ENCODE measurements at places on chromosomes 3 and 15. TPM values are rescaled to one million over a fixed set of nuclear protein-coding genes. Genes with fewer than 3 reads are reported as not detected.

DNA sequence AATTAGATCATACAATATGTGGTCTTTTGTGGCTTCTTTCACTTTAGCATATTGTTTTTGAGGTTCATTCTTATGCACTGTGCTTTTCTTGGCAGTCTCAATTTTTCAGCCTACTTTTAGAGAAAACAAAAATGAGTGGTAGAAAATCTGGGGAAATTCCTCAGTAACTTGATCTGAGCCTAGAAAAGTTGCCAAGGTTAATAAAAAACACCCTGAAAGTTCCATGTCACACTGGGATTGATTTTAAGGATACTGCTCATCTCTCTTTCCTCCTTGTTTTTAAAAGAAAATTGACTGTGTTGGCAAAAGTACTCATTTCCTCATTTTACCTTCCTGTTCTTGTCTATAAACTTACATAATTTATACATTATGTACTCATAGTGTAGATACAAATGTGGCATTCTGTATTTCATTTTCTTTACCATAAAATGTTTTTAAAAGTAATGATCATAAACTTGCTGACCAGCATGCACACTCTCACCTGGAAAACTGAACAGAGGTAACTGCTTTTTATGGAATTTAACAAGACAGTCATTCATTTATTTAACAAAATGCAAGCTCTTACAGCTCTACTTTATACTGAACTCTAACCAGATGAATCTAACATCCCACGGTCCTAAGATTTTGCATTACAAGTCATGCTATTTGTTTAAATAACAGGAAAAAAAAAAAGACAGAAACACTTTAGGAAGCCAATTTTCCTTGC, 28.6 kb upstream of the SH3BP5 start:
- peak; percentile 49 for DNase-seq

- DNase-seq: no peak
Observed at GRCh38 chr3:4889896-4890295, 89.3 kb upstream of the BHLHE40 start.

Gene NT5DC2
- total RNA-seq: 104 TPM

Gene CCRL2
- total RNA-seq: 1.4 TPM

Gene CPLX3
- total RNA-seq: 0.72 TPM

Measured in umbilical cord (tissue), 2 donors.